ENCODE measurements at places on chromosomes 12 and 14. TPM values are rescaled to one million over a fixed set of nuclear protein-coding genes. Genes with fewer than 3 reads are reported as not detected.

Gene GPHB5
- not detected for polyA plus RNA-seq

GRCh38 chr14:70822530-70823185 is 13.3 kb upstream of the MAP3K9 start:
- peak; percentile 81 for DNase-seq

Gene HOXC4
- not detected for polyA plus RNA-seq

DNA sequence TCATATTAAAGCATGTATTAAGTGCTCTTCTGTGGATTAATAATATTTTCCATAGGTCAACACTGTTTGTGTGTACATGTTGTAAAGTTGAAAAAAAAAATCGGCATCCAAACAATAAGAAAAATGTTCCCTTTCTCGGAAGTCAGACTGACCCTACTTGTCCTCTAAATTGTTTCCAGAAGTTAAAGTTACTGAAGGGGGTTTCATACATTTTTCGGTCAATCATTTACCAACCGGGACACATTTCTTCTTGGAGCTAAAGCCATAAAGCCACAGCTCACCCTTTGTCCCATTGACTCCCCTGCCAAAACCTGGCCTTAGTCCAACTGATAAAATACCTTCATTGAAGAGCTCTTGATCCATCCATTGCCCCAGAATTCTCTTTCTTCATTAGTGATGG is 230.0 kb downstream of the ANO2 start:
- peak; percentile 99 for DNase-seq

- peak; percentile 9 for DNase-seq
These were observed 96.7 kb downstream of the TRHDE start for GRCh38 chr12:72368719-72369422.

Gene SLC4A8
- 0.43 TPM for polyA plus RNA-seq

DNA sequence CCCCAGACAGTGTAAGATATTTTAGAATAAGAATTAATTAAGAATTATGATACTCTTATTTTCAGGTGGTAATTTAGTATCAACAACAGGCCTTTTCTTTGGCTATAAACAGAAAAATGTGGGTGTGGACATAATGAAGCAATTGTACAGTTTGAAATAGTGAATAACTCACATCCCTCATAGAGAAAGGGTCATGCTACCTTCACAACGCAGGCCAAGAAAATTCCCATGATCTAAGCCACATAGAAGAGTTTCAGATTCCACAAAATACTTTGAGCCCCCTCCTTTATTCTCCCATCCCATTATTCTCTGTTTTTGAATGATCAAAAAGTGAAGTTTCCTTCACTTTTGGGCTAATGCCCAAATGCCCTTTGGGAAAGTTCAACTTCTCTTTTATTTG is 23.5 kb upstream of the DHRS7 start:
- no peak for DNase-seq

Gene C14orf93
- polyA plus RNA-seq = 4.9 TPM

DNA sequence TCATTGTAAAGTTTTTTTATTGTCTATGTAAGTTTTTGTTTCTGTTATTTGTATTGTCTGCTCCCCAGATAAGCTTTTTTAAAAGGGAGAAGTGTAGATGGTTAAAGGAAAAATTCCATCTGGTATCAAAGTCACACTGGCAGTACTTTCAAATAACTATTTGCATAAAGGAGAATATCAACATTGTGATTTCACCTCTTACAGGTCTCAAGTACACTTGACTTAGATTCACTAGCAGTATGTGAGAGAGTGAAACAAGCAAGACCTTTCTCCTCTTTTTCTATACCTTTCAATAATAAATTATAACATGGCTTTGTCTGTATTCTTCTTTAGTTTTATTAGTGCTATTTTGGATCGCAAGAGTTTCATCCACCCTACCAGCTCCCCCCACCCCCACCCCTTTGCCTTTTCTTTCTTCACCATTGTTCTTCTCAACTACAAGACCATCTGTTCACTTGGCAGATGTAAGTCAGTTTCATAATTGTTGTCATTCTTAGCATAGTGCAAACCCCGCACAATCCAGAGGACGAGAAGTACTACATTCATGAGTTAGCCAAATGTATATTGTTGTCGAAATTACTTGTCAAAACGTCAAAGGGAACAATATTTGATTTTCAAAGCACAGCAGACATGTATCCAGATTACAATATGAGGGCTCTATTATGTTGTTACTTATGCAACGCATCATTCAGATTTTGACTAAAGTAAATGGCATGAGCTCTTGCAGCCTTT is 602.7 kb upstream of the FLRT2 start:
- no peak for DNase-seq

DNA sequence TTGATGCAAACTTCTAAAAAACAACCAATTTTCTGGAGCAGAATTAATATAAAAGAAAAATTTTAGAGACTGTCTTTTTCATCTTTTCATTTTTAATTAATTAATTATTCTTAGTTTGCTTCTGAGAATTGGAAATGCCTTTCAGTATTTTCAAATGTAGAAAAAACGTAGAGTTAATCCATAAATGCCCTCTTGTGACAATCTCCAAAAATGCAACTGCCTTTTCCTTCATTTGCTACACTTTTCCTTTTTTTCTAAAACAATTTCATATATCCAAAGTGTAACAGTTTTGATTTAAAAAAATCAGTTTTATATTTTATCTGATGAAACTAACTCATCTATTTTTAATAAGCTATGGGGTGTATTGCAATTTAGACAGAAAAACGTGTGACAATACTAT is 409.3 kb downstream of the PRKD1 start:
- DNase-seq = no peak

Gene RNFT2
- polyA plus RNA-seq = 0.54 TPM

GRCh38 chr12:115096588-115097397 is 412.8 kb upstream of the TBX3 start:
- DNase-seq = no peak

DNA sequence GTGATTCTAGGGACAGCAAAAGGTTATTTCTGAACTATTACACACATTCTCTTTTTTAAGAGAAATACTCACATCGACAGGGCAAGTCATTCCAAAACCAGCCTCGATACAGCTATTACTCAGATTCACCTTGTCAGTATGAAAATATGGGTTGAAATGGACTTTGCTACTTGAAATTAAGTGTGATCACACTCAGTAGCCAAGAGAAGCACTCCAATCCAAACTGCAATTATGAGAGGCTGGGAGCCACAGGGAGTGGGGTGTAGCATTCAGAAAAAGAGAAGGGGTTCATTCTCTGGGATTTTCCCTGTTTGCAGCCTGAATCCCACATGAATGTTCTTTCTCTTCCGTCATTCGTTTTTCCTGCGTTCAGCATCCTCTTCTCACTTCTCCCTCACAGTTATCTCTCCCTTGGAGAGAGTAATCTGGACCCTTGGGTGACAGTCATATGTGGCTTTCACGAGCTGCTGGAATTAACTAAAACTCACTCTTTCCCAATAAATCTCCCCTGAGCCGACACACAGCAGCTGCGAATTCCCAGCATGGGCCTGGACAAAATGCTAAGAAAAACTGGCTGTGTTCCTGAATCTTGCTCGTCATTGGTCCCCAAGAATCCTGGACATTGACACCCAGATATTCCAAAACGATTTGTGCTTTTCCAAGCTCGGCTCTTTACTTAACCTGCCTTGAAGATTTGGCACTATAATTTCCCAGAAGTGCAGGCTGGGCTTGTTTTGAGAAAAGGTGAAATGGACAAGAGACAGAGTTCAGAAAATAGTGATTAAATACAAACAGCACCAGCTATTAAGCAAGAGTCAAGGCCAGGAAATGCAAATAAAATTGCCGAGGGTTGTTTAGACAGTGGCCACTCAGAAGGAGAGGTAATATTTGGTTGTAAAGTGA is 199.5 kb upstream of the PLEKHG7 start:
- DNase-seq = peak; percentile 40

- no peak for DNase-seq
These were observed 270.4 kb downstream of the NEDD1 start for GRCh38 chr12:97177481-97177880.

DNA sequence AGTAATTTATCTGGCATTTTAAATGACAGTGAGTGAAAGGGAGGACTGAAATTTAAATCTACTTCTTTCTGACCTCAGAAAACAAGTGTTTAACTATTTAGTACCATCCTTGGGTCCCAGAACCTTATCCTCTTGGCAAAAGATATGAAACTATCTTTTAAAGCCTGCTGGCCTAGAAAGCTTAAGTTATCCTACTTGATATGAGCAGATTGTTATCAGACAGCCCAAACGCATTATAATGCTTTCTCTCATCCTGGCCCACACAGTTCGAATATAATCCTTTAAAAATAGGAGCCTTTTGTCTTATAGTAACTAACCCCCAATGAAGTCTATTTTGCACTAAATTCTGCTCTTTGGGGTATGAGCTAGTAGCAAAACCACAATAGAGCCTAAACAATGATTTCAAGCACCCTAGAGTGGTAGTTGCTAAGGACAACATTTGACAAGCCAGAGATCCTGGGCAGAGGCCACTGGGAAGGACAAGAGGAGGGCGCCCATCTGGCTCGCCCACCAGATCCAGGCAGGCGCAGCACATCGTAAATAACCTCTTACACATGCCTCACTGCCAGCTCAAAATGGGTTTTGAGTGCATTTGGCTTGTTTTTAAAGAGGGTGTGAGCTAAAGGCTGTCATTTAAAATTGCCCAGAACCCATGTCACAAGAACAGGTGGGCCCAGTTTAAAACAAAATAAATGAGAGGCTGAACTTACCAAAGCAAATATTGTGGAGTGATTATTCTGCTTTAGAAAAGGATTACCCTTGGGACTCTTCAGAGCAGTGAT is 37.7 kb upstream of the CRY1 start:
- DNase-seq = no peak

Gene RNASE4
- 44.2 TPM for polyA plus RNA-seq

DNA sequence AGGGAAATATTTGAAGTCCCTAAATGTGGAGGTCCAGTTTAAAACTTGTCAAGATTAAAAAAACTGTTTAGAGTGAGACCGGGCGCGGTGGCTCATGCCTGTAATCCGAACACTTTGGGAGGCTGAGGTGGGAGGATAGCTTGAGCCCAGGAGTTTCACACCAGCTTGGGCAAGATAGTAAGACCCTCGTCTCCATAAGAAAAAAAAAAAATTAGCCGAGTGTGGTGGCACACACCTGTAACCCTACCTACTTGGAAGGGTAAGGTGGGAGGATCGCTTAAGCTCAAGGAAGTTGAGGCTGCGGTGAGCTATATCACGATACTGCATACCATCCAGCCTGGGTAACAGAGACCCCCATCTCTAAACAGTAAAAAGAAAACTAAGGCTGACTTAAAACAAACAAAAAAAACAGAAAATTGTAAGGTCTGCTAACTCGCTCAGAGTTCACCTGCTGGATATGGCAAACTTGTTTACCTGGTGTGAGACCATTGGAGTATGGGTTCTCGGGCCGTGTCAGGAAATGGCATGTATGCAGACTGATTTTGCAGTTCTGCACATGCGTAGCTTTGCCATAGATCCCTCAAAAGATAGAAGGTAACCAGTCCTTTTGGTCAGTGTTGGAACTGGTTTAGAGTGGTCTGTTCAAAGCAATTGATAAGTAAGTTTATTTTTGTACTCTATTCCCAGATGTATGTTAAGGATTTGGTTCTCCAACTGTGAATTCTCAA is 2.1 kb downstream of the RNF10 start:
- DNase-seq = no peak

Gene C12orf42
- polyA plus RNA-seq = not detected

Gene CARMIL3
- 1.4 TPM for polyA plus RNA-seq

DNA sequence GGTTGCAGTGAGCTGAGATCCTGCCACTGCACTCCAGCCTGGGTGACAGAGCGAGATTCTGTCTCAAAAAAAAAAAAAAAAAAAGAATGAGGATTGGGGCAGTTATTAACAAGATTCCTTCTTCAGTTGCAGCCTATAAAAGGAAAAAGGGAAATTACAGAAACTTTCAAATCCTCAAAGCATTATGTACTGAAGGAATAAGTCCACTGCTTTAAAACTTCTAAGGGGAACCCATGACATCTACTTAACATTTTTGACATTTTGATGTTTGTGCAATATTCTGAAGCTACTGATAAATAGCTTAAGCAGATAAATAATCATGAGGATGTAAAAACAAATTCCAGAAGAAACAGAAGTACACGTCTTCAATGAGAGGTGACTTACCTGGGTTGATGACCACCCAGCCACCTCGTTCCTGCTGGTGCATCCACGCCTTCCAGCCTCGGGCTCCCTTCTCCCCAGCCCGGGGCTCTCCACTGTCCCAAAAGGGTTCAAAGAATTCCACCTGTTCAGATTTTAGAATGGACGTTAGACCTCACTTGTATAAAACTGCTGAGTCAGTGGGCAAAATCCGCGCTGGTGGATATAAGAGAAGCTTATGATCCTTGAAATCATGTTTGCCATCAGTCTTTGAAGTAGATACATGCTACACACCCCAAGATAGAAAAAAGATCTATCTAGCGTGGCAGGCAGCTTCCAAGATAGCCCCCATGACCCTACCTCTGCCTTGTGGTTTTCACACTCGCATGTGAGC is 33.7 kb downstream of the NRDE2 start:
- no peak for DNase-seq

DNA sequence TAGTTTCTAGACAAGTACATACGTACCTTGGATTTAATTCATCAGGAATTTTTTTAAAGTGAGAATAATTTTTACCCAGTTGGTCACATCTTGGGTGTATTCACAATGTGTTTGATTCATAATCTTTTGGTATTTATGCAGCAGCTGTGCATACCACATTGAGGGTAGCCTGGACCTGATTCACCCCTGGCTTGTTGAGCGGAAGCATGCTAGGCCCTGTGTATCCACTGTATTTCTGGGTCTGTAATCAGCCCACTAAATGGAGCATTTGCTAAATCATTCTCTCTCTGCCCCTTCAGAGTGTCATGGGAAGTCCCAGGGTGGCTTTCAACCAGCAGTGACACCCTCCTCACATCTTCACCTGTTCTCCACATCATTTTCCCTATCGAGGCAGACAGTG is 203.8 kb upstream of the RGS6 start:
- no peak for DNase-seq

- DNase-seq = no peak
These were observed 25.4 kb downstream of the PPM1A start for GRCh38 chr14:60274448-60274847.

Gene FAM181A
- not detected for polyA plus RNA-seq

DNA sequence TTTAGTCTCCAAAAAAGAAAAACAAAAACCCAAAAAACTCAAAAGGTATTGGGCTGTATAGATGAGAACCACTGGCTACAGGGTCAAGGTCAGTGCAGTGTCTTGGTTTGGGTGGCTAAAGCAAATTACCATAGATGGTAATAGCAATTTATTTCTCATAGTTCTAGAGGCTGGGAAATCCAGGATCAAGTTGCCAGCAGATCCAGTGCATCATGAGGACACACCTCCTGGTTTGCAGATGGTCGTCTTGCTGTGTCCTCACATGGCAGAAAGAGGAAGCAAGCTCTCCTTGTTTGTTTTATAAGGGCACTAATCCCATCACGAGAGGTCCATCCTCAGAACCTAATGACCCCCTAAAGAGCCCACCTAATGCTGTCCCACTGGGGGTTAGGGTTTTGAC is 11.2 kb downstream of the COX14 start:
- DNase-seq = no peak

Data from small intestine (tissue), 16 donors.